ENCODE measurements at places on chromosomes 4 and X.

DNA sequence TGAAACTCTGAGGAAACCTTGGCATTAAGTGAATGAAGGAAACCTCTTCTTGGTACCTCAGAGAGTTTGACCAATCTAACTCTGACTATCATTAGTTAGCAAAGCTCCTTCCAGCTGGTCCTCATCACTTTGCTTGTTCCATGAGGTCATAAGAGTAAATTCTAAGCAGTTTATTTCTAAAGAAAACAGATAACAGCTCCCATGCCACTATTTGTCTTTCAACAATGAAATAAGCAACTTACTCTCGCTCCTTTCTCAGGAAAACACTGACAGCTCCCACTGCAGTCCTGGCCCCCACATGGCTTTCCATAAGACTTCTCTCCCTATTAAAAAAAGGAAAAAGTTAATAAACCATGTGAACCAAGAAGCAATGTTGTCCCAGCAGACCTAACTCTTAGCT lies 127.7 kb downstream of the COL4A6 start:
- no peak for DNase-seq

- DNase-seq, result no peak
These were observed 26.4 kb downstream of the MOSPD2 start for GRCh38 chrX:14899607-14900006.

GRCh38 chr4:101835121-101835904 lies 44.8 kb downstream of the BANK1 start:
- DNase-seq, result peak; percentile 83

DNA sequence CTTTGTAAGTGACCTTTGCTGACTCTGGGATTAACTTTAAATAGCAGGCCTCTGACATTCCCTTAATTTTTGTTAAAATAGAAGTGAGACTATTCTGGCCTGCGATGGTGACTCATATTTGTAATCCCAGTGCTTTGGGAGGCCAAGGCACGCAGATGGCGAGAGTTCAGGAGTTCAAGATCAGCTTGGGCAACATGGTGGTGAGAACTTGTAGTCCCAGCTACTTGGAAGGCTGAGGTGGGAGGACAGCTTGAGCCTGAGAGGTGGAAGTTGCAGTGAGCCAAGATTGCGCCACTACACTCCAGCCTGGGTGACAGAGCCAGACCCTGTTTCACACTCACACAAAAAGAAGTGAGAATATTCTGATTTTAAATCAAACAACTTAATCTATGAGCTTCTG lies 27.3 kb downstream of the ZNF330 start:
- DNase-seq, result peak; percentile 29

DNA sequence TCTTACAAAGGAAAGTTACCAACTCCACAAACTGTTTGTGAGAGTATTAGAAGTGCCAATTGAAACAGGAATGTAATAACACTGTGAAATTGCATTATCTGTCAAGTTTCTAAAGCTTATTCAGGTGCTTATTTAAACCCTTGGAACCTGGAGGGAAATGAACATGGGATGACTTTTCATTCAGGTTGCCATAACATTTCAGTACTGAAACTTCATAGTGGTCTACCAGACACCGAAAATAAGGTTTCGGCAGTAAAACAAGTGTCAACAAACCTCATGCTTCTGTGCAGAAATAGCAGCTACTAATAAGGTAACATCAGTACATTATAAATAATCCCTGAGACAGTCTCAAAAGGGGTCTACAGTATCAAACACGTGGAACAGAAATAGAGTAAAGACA lies 890.7 kb upstream of the INTU start:
- no peak for DNase-seq

GRCh38 chrX:108312011-108312410 lies 126.2 kb downstream of the COL4A6 start:
- peak; percentile 8 for DNase-seq

- no peak for DNase-seq
These were observed 86.9 kb upstream of the COX18 start for GRCh38 chr4:73156394-73156793.

DNA sequence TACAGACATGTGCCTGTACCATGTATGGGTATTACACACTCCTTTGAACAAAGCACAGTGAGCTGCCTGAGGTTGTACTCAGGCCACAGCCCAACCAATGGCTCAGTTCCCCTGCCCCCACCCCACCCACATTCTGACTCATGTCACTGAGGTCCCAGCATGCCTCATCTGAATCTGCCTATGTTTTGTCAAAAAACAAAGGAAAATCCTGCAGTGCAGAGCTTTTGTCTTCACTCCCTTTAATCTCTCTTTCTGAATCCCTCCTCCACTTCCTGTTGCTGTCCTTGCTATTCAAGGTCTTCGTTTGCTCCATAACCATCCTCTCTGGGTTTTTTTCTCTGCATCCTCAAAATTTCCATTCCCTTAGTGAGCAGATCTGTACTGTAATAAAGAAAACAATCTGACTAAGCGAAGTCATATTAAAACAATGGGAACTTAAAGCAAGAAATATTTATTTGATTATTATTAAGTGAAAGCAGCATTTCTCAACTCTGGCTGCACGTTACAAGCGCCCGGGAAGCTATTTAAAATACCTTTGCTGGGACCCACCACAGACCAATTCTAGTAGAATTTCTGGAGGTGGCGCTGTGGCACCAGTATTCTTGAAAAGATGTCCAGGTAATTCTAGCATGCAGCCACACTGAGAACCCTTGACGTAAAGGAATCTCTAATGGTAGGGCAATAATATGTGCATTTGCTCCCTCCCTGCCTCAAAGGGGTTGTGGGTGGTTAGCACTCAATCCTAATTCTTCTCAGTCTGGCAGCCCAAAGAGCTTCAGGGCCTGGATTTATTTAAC lies 8.7 kb downstream of the GUCY2F start:
- DNase-seq, result peak; percentile 66

DNA sequence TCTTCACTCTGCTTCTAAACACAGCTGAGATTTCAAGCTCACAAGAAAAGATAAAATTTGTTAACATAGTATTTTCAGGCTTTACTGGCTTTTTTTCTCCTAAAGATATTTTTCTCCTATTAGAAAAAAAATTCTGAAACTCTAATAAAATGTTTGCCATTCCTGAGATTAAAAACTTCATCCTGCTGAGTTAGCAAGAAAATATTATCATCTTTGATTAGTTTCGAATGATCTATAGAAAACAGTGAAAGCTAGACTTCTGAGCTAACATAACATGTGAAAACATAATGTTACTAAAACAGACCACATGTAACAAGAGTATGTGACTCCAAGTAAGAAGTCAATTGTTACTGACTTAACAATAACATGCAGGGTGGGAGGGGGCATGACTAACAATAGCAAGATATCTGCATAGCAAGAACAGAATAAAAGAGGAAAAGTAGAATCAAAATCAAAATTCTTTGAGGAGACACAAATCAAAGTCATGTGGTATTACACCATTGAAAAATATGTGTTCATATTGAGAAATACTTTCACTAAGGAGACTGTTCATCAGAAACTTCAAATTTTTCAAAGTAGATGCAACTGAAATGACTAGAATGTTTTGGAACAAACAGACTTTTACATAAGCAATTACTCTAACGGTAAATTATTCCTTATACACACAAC lies 14.5 kb downstream of the TBCK start:
- no peak for DNase-seq

GRCh38 chr4:159071969-159072765 lies 30.7 kb upstream of the RAPGEF2 start:
- DNase-seq, result no peak

DNA sequence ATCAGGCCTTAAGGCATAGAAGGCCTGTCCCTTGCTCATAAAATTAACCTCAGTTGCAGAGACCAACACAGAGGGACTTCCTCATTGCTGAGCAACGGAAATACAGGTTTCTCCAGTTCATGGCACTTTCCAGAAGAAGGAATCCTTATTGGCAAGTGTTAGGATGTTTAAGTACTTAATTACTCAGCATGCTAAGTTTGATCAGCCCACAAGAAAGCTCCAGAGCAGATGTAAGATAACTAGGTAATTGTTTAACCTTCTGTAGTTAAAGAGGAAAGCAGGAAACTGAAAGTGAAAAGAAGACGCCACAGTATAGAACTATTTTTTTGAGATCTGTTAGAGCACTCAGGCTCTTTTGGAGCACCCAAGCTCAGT lies 33.5 kb downstream of the SMS start:
- DNase-seq, result peak; percentile 22

GRCh38 chr4:179441596-179441995 lies 1999.4 kb upstream of the AGA start:
- DNase-seq, result no peak

GRCh38 chr4:189530848-189531247 lies 409.8 kb upstream of the FRG1 start:
- no peak for DNase-seq

- no peak for DNase-seq
These were observed 94.9 kb downstream of the LARP1B start for GRCh38 chr4:128155874-128156456.

DNA sequence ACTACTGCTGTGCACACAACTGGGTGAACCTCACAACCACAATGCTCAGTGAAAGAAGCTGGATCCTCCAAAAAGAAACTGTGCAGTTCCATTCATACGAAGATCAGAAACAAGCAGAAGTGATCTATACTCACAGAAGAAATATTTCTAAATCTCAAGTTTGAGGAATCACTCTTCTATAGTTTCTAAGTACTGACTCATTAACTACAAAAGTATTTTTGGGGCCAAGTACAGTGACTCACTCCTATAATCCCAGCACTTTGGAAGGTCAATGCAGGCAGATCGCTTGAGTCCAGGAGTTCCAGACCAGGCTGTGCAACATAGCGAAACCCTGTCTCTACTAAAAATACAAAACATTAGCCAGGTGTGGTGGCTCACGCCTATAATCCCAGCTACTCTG lies 51.3 kb upstream of the RELL1 start:
- DNase-seq, result peak; percentile 54

GRCh38 chr4:76449833-76450232 lies 14.8 kb downstream of the SHROOM3 start:
- peak; percentile 34 for DNase-seq

DNA sequence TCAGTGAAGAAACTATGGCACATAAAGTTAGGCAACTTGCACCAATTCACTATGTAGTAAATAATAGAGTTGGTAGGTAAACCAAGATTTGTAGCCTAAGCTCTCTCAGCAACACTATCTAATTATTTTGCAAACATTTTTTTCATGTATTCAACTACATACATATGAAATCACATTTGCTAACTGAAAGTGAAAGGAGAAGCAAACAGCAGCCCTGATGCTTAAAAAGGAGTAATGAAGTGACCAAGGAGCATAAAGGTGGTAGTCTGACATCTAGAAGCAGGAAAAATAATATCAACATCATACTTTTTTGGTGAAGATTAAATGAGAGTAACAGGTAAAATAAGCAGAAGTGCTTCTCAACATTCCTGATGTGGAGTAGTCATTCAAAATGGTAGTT lies 603.7 kb downstream of the GRXCR1 start:
- DNase-seq, result no peak

- DNase-seq, result no peak
These were observed 39.3 kb downstream of the TASL start for GRCh38 chrX:30538271-30538670.

- no peak for DNase-seq
These were observed 1.7 kb downstream of the NUDT10 start for GRCh38 chrX:51334276-51334675.

DNA sequence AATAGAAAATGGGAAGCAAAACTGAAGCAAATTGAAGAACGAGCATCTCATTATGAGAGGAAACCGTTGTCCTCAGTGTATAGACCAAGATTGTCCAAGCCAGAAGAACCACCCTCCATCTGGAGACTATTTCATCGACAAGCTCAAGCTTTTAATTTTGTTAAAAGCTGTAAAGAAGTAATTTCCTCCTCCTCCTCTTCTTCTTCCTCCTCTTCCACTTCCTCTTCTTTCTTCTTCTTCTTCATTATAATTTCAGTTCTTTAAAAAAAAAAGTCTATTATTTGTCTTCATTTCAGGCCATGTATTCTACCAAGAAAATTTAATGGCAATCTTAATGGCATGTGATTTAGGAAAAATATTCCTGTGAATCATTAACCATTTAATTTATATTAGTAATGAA lies 7.6 kb downstream of the PRIMPOL start:
- DNase-seq, result no peak

GRCh38 chrX:103442536-103442901 lies 66.2 kb downstream of the BEX3 start:
- no peak for DNase-seq

DNA sequence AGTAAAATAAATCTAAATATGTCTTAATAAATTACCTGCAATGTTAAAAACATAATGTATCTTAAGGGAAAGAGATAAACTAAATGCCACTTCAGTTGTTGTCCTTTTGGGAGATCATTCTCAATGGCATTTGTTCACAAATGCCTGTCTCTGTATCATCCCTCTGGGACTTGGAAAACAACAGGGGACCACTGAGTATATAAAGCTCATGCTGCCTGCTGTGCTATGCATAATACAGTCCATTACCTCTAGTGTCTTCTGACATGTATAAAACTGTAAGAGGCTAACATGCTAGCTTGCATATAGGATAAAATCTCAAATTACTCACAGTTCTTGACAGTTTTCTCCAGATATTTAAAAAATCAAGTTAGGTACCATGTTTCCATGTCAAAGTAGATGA lies 503.9 kb downstream of the PDHA2 start:
- no peak for DNase-seq

GRCh38 chrX:78957049-78957767 lies 12.0 kb downstream of the P2RY10 start:
- DNase-seq, result no peak

DNA sequence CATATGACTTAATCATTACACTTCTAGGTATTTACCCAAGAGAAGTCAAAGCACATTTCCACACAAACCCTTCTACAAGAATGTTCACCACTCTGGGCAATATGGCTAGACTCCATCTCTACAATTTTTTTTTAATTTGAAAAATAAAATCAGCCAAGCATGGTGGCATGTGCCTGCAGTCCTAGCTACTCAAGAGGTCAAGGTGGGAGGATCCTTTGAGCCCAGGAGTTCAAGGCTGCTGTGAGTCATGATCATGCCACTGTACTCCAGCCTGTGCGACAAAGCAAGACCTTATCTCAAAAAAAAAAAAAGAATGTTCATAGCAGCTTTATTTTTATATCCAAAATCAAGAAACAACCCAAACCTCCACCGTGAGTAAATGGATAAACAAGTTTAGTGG lies 70.3 kb upstream of the MBNL3 start:
- DNase-seq, result no peak

Data from osteoblast (primary cell).